Adrenal gland (tissue), 19 donors: ENCODE measurements at places on chromosomes 5 and 9. TPM values are rescaled to one million over a fixed set of nuclear protein-coding genes. Genes with fewer than 3 reads are reported as not detected.

Gene TAF11L10
- polyA plus RNA-seq: not detected

Gene INSL6
- polyA plus RNA-seq: not detected

Gene MAP1B
- 11.5 TPM for polyA plus RNA-seq

Gene SLC25A48
- polyA plus RNA-seq: not detected

Gene DIMT1
- polyA plus RNA-seq: 10.4 TPM

Gene CDH9
- polyA plus RNA-seq: 0.15 TPM

GRCh38 chr9:115364991-115365390 is 247.0 kb upstream of the TNC start:
- no peak for DNase-seq

- DNase-seq: no peak
Measured at GRCh38 chr9:26665666-26666065, 226.9 kb downstream of the CAAP1 start.

DNA sequence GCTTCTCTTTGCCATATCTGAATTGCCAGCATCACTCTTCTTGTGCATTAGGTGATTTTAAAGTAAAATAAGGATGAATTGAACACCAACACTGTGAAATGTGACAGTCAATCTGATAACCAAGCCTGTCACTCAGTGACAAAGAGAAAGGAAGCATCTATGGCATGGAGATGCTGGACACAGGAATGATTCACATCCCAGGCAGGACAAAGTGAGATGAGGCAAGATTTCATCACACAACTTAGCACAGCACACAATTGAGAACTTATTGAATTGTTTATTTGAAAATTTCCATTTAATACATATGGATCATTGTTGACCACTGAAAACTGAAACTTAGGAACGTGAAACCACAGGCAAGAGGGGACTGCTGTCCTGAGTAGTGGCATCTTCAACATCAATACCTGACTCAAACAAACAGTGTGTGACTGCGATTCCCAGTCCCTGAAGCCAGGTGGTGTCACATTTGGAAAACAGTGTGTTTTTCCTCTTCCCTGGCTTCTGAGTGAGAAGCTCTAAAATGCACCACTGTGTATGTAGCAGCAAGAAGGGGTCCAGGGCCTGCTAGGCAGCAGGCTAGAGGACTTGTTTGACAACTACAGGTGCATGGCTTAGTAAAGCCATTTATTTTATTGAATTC is 10.7 kb downstream of the GAPT start:
- no peak for DNase-seq

DNA sequence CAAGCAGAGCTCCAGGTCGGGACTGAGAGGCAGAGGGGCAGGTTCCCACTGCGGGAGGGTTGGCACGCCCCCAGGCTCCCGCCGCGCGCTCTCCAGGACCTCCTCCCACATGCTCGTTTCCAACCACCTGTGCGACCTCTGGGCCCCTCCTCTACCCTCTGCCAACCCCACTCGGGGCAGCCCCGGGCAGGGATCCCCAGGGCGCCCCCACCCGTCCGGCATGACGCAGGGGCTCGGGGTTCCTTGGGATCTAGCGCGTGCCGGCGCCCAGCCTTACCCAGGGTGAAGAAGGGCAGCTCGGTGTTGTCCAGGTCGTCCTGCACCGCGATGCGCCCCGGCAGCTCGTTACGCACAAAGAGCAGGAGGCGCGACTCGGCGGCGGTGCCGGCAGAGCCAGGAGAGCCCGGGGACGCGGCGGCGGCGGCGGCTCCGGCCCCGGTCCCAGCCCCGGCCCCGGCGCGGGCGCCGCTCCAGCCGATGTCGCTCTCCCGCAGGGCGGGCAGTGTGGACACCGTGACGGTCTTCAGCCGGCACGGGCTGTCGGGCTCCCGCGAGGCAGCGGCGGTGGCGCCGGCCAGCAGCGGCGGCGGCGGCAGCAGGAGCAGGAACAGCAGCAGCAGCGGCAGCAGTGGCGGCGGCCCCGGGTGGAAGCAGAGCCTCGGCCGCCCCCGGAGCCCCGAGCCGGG is 494 bp downstream of the ASTN2 start:
- peak; percentile 19 for DNase-seq

- no peak for DNase-seq
Measured at GRCh38 chr5:96333391-96333790, 99.7 kb downstream of the PCSK1 start.

DNA sequence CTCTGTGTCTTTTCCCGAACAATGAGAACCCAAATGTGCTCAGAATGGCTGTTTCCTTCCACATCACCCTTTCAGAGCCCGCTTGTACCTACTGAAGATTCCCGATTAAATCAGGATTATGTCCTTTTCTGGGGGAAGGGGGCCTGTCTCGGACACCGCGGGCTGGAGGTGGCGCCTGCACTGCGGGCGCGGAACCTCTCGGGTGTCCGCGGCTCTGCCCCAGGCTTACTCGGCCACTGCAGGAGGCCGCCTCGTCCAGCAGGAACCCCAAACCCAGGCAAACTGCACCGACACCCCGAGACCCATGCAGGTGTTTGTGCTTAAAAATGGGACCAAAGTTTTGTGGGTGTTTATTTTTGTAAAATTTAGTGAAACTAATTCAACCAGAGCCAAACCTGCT is 8.6 kb upstream of the TMEM250 start:
- no peak for DNase-seq

GRCh38 chr9:129919841-129920240 is 84.6 kb downstream of the USP20 start:
- no peak for DNase-seq

DNA sequence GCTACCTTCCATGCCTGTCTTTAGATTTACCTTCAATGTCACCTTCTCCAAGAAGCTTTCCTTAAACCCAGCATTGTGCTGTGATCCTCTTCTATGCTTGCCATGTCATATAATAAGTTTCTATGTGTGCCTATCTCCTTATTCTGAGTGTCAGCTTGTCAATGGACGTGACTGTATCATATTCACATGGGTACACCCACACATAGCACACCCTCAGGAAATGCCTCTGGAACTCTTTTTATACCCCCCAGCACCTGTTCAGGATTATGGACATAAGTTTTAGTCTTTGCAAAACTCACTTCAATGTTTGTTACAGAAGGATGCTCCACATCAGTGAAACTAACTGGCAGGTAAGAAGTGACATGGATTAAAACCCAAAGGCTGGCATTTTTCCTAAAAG is 7.4 kb downstream of the GAS1 start:
- DNase-seq: no peak

- DNase-seq: peak; percentile 52
Measured at GRCh38 chr9:87711857-87712800, 13.8 kb upstream of the CTSL start.
